Stimulated activated CD8-positive, alpha-beta memory T cell treated with anti-CD3 and anti-CD28 coated beads, Interleukin-7, amount 100 ng/mL, for 24 hours (primary cell): ENCODE measurements at places on chromosomes 4 and X.

DNA sequence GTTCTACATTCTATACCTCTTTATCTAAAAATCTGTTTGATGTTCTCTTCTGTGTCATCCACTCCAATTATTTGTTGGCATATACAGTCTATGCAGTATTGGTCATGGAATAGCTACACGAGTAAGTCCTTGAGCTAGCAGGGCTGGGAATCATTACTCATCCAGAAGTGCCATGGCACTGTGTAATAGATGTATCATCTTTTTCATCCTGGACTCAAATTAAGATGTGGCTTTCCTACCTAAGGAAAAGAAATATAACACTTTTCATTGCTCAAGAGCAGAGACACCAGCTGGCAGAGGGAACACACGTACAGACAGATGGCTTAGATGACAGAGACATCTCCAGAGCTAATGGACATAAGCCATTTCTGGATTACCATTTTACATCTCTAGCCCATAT lies 159.8 kb downstream of the FAM13A start:
- DNase-seq, result no peak

GRCh38 chrX:44017676-44018075 lies 44.5 kb upstream of the NDP start:
- no peak for DNase-seq

- no peak for DNase-seq
Measured at GRCh38 chrX:40960041-40960440, 125.2 kb upstream of the USP9X start.

DNA sequence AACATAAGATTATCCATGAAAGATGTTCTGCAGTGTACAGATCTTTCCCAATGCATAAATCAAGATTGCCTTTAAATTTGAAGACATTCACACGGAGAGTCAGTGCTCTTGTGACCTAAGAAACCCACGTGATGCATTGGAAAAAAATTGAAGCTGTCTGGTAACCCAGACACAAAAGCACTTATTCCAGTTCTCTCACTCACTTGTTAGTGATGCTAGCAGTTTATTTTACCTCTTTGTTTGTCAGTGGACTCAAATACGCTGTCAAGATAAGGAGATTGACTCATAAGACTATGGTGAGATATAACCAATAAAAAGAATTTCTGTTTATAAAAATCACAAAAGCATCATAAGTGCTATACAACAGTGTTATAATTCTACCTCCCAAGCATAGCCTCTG lies 245.8 kb upstream of the SMIM31 start:
- DNase-seq, result no peak

DNA sequence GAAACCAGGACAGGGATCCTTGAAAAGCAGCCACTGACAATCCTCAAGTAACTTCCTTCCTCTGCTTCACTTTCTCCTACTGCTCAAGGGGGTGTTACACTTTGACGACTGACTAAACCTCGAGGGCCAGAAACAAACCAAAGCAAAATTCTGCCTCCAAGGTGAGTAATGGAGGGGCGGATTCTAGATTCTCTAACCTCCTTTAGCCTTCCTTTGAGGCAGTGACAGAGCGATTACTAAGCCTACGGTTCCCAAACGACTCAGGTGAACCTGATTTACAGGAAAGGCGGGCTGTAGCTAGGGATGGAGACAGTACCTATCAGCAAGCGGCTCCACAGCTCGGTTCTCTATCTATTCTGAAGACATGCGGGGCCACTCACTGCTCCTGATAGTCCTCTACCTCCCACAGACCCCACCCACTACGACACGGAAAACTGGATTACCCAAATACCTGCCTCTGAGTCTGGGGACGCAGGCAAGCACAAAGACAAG lies 487 bp downstream of the TBCK start:
- peak; percentile 1 for DNase-seq

- no peak for DNase-seq
Measured at GRCh38 chr4:10180927-10181744, 64.5 kb upstream of the WDR1 start.

GRCh38 chrX:9912351-9913145 lies 54.6 kb upstream of the CLDN34 start:
- DNase-seq, result no peak

GRCh38 chrX:39475372-39475771 lies 622.4 kb downstream of the BCOR start:
- DNase-seq, result no peak

GRCh38 chrX:37745354-37745753 lies 34.5 kb upstream of the CYBB start:
- peak; percentile 57 for DNase-seq

DNA sequence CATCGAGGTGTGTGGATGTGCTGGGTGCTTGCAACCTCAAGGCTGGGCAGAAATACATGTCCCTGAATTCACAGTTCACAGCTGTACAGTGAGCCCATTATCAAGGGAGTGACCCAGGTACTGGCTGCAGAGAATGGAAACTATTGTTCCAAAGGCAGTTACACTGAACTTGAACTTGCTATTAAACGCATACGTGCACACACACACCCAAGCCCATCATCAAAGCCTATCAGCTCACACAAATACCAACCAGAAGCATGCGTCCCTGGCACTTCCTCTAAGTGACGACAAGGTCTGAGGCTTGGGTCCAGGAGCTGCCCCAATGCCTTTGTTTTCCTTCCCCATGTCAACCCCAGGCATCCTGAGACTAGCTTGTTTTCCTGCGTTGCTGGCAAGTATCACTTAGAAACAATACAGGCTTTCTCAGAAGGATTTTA lies 88.6 kb downstream of the IRF2 start:
- DNase-seq, result no peak

GRCh38 chr4:128287141-128287870 lies at the start of gene PGRMC2:
Gene PGRMC2, minus strand, starts transcription at chr4:128287813. Its CDS starts 23 bp downstream, at chr4:128287790.
- DNase-seq, result peak; percentile 3

- no peak for DNase-seq
Measured at GRCh38 chrX:40013266-40014195, 84.2 kb downstream of the BCOR start.
